ENCODE measurements at places on chromosomes 4 and X.
A peak's percentile ranks its signal among the peaks of the same experiment; 100 is the strongest.

GRCh38 chr4:186726426-186727168 is 2.9 kb upstream of the FAT1 start:
- peak; percentile 79 for DNase-seq

DNA sequence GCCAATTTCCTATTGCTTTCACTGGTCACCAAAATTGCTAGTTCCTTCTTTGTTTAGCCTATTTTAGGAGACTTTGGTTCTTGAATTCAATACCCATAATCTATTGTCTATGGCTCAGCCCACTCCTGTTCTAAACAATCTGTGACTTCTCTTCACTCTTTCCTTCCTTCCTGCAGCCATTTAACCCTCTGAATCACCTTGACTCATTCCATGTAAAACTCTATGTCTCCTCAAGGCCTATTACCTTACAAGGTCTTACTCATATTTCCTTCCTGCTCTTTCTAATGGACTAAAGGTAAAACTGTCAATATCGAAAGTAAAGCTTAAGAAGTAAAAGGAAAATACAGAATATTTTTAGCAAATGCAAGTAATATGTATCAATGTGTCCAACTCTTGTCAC is 301.6 kb downstream of the ARHGAP24 start:
- DNase-seq, result no peak

DNA sequence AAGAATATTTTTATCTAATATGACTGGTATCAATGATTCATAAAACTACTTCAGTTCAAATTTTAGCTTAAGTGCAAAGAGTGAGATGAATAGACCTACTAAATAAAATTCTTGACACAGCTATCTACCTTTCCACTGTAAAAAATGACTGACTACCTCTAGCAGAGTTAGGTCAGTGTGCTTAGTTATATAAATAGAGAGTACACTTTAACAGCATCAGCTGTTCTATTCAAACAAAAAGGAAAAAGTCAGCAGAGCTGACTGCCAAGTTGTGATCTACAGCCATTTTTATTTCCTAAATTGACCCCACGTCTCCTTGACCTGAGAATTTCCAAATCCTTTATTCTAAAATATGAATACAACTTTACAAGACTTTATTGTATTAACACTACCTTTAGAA is 262.4 kb downstream of the CAMK2D start:
- DNase-seq, result no peak

GRCh38 chrX:119734897-119735339 is 23.5 kb upstream of the SOWAHD start:
- no peak for DNase-seq

DNA sequence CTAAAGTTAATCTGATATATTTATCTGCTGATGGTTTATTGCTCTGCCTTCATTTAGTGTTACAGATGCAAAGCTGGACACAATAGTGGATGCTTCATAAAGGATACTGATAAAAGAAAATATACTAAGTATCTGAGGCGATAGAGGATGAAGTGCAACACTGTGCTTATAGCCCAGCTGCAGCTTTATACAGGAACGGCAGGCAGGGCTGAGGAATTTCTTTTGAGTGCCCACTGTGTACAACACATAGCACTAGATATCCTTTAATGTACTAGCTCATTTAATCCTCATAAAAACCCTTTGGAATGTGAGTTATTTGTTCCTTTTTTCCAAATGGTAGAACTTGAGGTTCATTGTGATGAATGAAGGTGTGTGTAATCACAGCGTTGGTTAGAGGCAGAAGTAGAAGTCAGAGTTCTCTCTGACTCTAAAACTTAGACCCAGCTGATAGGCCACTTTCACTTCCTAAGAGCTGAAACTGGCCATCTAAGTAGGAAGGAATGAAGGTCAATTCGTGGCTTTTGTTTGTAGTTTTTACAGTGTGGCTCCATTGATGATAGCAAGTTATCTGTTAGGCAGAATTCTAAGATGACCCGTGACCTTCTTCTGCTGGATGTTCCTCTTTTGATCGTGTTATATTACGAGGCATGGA is 138.0 kb downstream of the VEGFC start:
- DNase-seq, result no peak

- no peak for DNase-seq
These were observed 18.8 kb upstream of the TMEM131L start for GRCh38 chr4:153447175-153447905.

- DNase-seq, result no peak
These were observed 44.2 kb upstream of the RHOH start for GRCh38 chr4:40152637-40153036.

DNA sequence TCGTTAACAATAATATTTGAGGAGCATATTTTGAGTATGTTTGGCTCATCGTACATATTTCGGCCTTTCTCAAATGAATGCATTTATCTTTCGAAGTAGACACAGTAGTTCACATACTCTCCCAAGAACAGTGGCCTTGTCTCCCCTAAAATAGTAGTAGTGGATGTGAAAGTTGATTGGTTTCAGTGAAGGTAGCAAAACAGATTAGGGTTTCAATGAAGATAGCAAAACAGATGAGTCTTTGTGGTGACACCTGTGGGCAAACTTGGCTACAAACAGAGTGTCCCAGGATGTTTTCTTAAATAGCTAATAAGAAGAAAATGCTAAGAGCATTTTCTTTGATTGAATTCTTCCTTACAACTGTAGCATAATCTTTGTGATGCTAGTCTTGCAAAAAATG is 67.0 kb downstream of the USP9X start:
- DNase-seq, result no peak

- DNase-seq, result no peak
These were observed 29.8 kb upstream of the SLC7A3 start for GRCh38 chrX:70960730-70961129.

DNA sequence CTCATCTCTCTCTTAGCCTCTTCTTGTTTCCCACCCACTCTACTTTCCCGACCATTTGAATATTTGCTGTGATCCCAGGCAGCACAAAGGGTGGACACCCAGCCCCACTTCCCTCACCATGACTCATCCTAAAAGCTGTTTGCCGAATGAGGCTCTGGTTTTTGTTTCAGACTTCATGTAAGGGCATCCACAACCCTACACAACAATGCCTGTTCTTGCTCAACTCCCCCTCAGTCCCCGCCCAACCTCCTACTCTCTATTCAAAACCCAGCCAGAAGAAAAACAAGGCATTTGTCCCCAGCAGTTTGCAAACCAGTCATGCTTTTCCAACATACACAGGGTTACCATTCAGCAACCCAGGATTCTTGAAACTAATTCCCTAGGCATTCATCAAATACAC is 516.5 kb upstream of the CNKSR2 start:
- DNase-seq, result no peak

DNA sequence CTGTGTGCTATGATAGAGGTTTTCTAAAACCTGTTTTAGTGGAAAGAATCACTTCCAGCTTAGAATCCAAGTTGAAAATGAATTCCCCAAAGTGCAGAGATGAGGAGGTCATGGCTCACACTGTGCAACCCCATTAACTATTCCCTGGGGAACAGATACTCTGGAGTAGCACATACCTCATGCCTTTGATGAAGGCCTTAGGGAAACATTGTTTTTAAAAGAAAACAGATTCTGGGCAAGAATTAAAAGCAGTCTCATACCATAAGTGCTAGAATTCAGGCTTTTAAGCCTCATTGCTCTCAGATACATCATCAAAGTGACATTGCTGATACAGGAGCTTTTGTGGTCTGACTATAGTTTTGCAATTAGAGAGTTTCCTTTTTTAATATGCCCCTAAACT is 115.1 kb downstream of the NDST4 start:
- DNase-seq, result no peak

DNA sequence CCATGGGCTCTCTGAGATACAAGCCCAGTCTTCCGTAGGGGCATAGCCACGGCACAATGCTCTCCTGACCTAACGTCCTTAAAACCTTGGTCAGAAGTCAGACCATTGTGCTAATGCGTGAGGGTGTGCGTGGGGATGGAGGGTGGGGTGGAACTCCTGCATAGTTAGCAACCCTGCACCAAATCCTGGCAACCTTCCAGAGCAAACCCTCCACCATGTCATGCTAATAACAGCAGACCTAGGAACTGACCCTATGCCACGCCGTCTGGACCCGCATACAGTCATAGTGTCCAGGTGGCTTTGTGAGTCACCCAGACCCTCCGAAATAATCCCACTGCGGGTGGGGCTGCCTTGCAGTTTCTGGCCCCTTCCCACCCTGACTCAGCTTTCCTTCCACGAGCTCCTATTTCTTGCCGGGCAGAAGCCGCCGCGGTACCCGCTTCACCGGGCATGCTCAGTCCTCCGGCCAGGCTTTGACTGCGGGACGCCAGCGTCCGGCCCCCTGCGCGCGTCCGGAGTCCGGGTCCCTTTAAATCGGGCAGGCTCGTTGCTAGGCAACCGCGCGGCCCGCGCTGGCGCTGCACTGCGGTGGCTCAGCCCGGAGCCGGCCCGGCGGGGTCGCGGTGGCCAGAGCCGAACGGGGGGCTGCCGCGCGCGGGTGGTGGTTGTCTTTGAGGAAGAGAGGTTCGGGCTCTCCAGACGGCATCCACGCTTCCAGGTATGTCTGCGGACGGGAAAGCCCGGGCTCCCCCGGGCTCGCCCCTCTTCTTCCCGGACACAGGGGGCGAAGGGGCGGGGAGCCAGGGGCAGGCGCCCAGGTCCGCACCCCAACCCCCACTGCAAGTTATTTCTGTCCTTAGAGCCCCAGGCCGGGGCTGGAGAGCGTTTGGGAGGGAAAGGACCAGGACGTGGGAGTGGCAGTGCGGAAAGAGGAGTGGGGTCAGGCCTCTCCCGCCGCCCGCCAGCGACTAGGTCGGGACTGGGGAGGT is at the start of gene CCDC160:
Gene CCDC160, plus strand, starts transcription at position 557 of the 989 bp plus-strand sequence. CDS start 7,619 bp downstream, outside the sequence.
- DNase-seq, result peak; percentile 35

DNA sequence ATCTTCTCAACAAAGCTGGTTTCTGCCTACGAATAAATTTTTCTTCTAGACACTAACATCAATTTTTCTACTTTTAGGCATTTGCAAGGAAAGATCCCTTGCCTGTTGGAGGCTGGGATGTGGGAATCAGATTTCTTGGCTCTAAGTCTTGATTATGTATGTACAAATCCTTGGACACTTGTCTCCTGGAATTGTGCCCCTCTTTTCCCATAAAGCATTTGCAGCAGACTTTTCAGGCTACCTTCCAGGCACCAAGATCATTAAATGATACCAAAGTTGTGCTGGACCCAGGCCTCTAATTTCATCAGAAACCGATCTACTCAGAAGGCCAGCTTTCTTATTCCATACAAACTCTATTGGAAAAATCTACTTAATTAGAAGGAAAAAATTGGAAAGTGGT is 339.5 kb upstream of the DIPK2B start:
- peak; percentile 45 for DNase-seq

DNA sequence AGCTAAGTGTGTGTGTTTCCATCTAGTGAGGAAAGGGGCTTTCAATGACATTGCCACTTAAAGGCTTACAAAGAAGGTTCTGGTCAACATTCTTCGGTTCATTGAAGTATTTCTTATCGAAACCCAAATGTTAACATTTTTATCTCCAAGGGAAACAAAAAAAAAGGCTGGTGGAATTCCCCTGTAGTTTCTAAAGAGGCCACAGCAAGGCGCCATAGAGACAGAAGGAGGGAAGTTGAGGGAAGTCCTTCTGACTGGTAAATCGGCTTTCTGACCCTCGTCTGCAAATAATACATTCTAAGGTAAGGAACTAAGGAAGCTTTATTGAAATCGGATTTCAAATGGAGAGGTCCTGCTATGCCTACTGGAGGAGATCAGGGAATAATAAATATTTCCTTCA is 1.7 kb upstream of the ZFP42 start:
- DNase-seq, result no peak

DNA sequence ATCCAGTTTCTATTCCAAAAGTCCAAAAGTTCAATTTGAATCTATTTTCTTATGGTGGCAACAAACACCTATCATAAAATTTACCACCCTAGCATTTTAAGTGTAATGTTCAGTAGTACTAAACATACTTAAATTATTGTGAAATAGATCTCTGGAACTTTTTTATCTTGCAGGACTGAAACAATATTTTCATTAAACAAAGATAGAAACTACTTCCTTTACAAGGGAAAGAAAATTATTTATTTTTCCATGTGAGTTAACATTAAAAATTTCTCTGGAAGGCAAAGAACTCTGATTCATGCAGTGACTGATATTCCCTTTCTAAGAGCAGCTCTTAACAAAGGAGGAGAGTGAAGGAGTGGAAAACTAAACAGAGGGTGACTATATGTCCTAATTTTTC is 40.2 kb downstream of the ADH7 start:
- no peak for DNase-seq

DNA sequence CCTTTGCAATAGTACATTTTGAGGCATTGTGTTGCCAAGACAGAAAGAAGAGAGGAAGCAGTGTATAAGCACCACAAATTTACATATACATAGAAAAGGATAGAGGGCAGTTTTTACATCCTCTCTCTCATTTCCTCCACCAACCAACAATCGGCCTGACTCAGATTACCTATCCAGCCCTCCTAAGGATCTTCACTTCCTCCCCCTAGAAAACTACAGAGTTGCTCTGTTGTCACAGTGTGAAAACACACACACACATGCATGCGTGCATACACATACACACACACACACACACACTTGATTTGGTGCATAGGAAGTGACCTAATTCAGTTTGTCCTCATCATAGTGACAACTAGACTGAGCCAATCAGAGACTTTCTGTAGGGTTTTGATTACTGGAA is 98.8 kb upstream of the SPRY1 start:
- no peak for DNase-seq

- DNase-seq, result no peak
These were observed 628.3 kb upstream of the MAGEB2 start for GRCh38 chrX:29587107-29587506.

DNA sequence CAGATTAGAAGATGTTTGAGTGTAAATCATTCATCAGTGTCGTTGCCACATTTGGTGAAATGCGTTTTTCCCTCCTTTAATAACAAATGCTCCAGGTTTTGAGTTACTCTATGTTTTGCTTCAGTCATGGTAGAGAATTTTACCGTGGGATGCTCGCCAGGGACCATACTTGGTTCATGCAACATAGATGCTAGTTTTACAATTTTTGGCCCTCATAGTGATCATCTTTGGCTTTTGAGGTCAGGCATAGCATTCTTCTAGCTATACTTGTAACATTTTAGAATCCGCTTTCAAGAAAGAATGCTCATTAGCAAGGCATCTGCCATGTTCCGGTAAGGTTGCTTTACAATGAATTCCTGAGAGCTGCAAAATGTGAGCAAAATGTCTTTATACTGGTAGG is 147.2 kb downstream of the SPCS3 start:
- DNase-seq, result no peak

- no peak for DNase-seq
These were observed 23.7 kb downstream of the RWDD4 start for GRCh38 chr4:183635321-183635720.

All from muscle of arm (tissue), 14 donors.